ENCODE measurements at places on chromosomes 6 and 20.

DNA sequence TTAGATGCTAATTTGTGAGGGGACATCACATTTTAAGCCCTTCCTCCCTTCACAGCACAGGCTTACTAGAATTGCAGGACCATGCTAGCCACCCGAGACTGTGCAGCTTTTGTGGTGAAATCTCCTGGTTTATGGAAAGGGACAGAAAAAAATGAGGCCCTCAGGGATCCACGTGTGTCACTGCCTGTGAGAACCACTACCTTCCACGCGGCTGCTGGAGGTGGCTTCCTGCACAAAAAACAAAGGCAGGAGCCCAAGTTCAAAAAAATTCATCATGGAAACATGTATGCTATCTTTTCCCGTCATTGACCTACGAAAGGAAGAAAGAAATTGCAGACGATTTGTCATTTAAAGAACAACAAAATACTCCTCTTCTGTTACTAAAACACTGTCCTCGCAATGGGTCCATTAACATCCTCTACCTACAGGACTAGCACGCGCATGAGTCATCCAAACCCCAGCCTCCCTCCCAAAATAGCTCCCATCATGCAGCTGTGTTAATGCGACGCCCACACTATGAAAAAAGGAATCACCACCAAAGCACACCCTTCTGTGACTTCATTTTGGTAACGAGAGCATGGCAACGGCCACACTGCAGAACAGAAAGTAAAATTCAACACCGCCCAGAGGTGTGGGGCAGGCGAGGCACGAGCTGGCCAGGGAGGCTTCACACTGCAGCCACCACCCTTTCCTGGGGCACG, 45.7 kb downstream of the RAMACL start:
- no peak for DNase-seq

DNA sequence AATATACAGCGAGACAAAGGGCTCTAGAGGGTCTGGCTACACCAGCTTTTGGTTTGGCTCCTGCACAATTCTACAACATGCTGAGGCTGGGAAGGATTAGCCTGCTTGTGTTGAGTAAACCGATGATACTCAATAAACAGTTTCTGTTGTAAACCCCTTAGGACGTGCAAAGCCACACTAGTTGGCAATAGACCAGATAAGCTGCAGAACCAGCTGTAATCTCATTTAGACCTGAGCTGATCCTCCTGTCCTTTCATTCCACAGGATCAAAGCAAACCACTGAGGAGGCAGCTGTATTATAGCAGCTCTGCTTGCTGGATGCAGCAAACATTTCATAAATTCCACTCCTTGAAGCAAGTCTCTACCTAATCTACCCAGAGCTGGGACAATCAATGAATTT, 79.7 kb downstream of the MMS22L start:
- DNase-seq = no peak

DNA sequence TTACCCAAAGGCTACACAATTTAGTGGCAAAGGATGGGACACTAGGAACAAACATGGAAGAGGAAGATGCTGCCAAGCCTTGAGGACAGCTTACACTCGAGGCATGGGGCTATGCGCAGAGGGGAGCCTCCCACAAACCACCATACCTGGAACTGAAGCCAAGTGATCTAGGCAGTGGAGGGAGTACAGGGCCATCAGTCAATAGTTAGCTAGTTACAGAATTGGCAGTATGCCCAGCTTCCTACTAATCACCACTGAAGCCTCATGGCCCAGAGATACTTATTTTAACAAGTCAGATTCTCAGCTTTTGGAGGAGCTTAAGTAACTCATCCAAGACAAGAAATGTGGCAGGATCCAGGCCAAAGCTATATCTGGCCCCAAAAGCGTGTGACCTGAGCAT, 226.6 kb upstream of the MOCS1 start:
- no peak for DNase-seq

- DNase-seq = no peak
These were observed 28.6 kb downstream of the PMEPA1 start for GRCh38 chr20:57680934-57681914.
